ENCODE measurements at places on chromosomes 2 and 18.

DNA sequence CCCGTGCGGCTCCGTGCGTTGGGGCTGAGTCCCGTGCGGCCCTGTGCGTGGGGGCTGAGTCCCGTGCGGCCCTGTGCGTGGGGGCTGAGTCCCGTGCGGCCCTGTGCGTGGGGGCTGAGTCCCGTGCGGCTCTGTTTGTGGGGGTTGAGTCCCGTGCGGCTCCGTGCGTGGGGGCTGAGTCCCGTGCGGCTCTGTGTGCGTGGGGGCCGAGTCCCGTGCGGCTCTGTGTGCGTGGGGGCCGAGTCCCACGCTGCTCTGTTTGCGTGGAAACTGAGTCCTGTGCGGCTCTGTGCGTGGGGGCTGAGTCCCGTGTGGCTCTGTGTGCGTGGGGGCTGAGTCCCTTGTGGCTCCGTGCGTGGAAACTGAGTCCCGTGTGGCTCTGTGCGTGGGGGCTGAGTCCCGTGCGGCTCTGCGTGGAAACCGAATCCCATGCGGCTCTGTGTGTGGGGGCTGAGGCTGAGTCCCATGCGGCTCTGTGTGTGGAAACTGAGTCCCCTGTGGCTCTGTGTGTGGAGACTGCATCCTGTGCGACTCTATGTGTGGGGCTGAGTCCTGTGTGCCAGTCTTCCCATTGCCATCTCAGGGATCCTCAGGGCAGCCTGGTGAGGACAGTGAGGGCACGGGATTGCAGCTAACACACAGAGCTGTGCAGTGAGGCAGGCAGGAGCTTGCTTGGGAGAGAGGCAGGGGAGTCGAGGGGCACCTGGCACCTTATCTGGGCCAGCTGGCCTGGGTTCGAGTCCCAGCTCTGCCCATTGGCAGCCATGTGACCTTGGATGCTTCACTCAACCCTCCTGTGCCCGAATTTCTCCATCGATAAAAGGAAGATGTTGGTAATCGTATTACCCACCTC is 44.5 kb downstream of the LDLRAD4 start:
- DNase-seq = no peak

GRCh38 chr2:54012538-54013141 is 41.8 kb upstream of the PSME4 start:
- DNase-seq = no peak

DNA sequence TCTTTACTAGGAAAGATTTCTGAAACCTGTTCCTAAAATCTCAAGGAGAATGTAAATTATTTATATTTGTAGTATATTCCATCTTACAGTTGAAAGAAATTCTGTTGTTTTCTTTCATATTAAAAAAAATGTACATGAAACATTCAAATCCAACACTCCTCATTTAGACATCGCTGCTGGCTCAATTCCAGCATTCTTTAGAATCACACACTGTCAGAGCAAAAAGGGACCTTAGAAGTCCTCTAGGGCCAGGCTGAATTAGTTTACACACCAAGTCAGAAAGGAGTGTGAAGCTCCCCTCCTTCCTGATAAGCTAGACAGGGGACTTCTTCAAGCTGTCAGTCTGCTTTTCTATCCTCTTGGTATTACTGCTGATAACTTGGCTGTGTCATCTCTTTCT is 158.6 kb upstream of the LTBP1 start:
- no peak for DNase-seq

GRCh38 chr2:133888621-133889219 is 320.5 kb upstream of the NCKAP5 start:
- DNase-seq = no peak

- no peak for DNase-seq
Observed at GRCh38 chr2:8418721-8419120, 263.1 kb upstream of the ID2 start.

DNA sequence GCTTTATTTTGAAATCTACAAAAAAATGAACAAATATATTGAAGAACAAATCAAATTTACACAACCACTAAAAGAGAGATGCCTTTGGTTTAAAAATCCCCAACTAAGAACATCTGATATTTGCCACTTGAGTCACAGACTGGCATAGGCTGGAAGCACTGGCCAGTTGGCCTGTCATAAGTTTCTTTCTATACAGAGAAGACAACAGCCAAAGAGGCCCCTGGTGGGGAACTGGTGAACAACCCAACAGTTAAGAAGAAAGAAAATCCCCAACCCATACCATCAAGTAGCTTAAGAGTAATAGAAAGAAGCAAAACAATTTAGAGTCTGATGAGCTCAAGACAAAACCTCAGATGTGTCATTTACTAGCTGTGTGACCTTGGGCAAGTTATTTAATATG is 45.5 kb downstream of the OSR1 start:
- no peak for DNase-seq

DNA sequence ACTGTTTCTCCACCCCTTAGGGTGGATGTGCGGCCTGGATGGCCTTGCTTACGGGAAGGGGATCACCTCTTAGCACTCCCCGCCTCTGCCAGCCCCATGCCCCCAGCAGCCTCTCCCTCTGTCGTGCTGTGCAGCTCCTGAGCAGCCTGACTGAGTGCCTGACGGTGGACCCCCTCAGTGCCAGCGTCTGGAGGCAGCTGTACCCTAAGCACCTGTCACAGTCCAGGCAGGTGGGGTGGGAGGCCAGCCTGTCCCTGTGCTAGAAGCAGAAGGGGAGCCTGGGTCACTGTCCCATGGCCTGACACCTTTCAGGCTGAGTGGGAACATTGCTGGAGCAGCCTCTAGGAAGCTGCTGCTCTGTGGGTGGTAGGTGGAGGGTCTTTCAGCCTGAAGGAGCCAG is 5.2 kb downstream of the TMEM214 start:
- DNase-seq = no peak

GRCh38 chr2:86025229-86025820 is 80.4 kb downstream of the POLR1A start:
- DNase-seq = no peak

DNA sequence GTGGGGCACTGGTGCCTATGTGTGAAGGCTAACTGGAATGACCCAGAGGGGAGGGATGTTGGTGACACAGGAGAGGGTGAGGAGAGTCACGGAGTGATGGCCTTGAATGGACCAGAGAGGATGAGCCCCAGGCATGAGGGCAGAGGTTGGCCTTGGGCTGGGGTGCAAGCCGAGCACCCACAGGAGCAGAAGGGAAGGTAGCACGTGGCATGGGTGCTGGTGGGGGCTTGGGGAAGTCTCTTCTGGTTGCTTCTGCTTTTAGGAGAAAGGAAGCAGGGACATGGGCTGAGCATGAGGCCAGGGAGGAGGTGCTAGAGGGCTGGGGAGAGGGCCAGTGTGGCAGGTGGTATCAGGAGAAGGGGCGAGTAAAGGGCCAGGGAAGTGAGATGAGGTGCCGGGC is 183.8 kb downstream of the DYSF start:
- no peak for DNase-seq

DNA sequence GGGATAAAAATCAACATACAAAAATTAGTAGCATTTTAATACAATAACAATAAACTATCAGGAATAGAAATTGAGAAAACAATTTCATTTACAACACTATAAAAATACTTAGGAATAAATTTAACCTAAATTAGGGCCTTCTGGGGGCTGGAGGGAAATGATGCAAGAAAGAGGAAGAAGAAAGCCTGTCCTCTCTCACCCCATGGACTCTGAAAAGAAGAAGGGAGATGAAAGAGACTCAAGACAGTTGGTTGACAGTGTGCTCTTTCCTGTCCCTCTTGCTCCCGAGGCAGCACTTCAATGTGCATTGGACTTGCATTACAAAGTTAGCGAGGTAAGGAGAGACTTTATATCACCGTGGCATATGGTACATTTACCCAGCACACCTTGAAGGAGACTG is 88.5 kb downstream of the VAPA start:
- no peak for DNase-seq

DNA sequence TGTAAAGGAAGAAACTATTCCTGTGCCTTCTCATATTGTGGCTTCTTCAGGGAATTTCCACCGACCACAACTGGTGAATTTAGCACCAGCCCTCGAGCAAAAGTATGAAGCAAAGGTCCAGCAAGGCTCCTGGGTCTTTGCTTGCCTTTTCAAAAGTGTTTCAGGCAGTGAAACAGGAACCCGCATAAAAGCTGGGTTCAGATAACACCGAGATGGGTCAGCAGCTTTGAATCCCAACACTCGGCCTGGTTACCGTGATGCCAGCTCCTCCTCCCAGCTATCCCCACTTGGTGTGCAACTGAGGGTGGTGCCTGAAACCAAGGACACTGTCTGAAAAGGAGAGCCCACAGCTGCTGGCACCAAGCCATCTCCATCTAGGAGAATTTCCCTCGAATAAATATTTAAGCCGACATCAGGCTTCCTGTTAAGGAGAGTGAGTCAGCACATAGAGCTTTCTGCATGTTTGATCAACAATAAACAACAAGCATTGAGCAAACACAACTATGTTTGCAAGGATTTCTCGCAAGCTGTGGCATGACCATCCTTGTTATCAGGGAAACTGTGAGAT is 69.5 kb downstream of the ANTXR1 start:
- no peak for DNase-seq

DNA sequence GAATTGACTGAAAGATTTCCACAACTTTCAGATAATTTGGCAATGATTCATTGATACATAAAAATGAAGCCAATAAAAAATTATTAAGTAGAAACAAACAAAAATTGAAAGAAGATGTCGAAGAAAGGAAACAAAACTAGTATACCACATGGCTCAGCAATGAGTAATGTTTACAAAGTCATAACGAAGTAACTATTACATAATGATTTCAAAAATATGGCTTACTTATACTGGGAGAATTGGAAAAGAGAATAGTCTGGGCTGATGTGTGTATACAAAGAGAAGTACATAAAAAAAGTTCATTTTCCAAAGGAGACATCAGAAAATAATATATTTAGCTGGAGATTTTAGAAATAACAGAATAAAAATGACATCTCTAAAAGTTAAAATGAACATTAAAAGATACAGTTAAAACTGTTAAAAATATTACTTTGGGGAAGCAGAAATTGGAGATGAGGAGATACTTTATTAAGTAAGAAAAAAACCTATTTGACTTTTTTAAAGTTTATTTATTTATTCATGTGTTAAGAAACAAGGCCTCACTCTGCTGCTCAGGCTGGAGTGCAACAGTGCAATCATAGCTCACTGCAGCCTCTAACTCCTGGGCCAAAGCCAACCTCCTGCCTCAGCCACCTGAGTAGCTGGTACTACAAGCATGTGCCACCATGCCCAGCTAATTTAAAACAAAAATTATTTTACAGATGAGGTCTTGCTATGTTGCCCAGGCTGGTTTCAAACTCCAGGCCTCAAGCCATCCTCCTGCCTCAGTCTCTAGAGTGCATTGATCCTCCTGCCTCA is 409.7 kb upstream of the PIK3C3 start:
- DNase-seq = no peak

DNA sequence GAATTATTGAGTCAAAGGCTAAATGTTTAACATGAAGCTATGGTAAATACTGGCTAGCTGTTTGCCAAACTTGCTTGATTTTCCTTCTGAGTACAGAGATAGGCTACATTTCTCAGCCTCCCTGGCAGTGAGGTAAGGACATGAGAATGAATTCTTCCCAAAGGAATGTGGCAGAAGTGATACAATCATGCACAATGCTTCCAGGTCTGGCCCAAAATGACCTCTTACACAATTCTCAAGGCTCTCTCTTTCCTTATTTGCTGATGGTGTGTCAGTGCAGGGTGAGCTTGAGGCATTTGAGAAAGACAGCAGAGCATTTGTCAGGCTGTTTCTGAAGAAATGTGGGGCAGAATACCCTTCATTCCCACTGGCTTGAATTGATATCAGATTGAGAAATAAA is 95.6 kb upstream of the NABP1 start:
- DNase-seq = no peak

DNA sequence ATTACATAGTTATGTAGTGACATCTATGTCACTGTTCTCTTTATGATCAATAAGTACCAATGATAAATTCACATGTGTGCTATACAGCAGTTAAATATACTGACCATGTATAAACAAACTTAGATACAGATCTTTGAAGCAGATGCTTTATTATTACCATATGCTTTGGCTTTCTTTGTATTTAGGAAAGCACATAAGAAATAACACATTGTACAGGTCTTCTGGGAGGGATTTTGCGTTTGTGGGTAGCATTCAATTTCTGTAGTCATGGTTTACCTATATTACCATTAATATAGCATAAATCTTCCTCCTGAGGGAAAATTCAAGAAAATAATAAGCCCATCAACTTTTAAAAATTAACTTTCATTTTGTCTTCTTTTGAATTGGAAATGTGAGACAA is 1.6 kb upstream of the PDE1A start:
- DNase-seq = no peak

DNA sequence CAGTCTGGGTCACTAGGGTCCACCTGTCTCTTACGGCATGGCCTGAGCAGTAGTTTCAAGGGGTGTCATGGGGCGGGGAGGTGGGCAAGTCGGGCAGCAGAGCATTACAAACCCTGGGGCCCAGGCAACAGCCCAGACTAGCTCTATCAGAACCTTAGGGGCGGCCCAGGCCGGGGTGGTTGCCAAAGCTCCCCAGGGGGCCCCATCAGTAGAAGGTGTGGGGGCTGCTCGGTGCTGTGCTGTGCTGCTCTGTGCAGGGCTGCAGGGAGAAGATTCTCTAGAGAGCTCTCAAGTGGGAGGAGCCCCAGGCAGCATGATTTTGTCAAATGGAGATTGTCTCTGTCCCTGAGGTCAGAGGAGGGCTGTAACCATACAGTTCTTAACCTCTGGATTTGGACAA is 36.4 kb upstream of the SLC14A1 start:
- no peak for DNase-seq

DNA sequence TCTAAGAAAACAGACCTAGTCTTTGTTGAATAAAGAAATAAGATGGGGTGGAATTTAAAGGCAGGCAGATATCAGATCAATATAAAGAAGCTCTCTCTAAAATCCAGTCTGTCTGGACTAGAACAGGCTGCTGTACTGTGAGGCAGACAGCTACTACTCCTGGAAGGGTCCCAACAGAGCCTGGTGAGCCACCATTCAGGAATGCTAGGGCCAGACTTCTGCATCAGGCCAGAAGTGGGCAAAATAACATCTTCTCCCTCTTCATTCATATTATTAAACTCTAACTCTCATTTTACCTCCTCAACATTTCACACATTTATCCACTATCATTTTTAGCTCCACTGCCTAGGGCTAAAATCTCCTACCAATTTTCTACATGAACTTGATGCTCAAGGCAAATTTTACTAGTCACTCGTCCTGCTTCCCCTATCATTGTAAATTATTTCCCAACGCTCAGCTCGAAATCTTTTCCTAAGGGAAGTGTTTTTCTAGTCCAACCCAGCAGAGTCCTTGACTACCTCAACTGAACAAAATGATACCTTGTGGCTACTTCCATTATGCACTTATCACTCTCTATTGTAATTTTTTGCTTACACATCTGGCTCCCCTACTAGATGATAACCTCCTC is 45.2 kb upstream of the GLS start:
- DNase-seq = no peak

DNA sequence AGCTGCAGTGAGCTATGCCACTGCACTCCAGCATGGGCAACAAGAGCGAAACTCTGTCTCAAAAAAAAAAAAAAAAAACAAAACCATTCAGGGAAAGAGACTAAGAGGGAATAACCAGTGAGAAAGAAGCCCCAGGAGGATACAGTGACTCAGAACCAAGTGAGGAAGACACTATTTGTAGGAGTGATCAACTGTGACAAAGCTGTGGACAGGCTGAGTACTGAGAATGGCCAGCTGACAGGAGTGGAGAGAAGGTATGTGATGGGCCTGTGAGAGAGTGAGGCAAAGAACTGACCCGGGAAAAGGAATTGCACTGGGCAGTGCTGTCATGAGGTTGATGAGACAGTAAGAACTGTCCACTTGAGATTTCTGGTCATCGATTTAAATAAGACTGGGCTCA is 6.7 kb upstream of the LCT start:
- no peak for DNase-seq
